HFFc6 (cell line): ENCODE measurements at places on chromosomes 3 and 15. TPM values are rescaled to one million over a fixed set of nuclear protein-coding genes. Genes with fewer than 3 reads are reported as not detected.

SSUH2 gene
- 0.24 to 0.40 TPM in 2 of 3 replicates, not detected in the other for total RNA-seq

MRAS gene
- 67.7 to 95.1 TPM (median 79.3 TPM) in 3 replicates for total RNA-seq

C3orf52 gene
- 10.5 to 11.5 TPM (median 11.5 TPM) in 3 replicates for total RNA-seq

FANCD2OS gene
- not detected in 3 replicates for total RNA-seq

ITPKA gene
- total RNA-seq = 1.7 to 2.4 TPM (median 2.3 TPM) in 3 replicates
